ENCODE measurements at places on chromosomes 13 and 19.

DNA sequence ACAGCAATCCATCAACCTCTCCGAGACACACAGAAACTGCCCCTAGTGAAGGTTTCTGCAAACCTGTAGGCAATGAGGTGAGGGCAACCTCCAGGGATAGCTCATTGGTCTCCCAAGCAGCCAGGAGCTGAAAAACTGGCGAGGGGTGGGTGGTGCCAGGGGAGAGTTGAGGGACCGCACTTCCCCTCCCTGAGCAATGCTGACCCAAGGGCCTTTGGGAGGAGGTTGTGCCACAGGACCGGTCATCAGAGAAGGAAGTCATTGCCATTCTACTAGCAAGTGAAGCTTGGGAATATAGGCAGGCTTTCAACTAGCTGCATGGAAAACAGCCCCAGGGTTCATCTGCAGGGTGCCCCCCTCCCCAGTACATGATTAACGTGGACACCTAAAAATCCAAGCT is 23.1 kb upstream of the MED4 start:
- H3K27ac ChIP-seq = no peak overlapping the region
- H3K4me1 ChIP-seq = no peaks in the 10 kb centered on the region
- H3K4me3 ChIP-seq = no peak overlapping the region
- no peaks in the 10 kb centered on the region for H3K27me3 ChIP-seq
- H3K36me3 ChIP-seq = no peaks in the 10 kb centered on the region

DNA sequence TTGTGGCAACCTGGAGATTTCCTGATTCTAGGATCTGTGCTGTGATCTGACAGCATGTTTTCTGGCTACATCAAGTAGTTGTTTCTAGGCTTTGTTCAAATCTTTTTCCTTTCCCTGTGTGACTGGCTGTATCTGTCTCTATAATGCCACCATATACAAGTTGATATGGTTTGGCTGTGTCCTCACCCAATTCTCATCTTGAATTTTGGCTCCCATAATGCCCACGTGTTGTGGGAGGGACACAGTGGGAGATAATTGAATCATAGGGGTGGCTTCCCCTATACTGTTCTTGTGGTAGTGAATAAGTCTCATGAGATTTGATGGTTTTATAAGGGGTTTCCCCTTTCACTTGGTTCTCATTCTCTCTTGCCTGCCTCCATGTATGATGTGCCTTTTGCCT is 24.6 kb upstream of the CLDN10 start:
- no peaks in the 10 kb centered on the region for H3K27me3 ChIP-seq
- no peaks in the 10 kb centered on the region for H3K36me3 ChIP-seq
- no peak overlapping the region for H3K4me3 ChIP-seq

DNA sequence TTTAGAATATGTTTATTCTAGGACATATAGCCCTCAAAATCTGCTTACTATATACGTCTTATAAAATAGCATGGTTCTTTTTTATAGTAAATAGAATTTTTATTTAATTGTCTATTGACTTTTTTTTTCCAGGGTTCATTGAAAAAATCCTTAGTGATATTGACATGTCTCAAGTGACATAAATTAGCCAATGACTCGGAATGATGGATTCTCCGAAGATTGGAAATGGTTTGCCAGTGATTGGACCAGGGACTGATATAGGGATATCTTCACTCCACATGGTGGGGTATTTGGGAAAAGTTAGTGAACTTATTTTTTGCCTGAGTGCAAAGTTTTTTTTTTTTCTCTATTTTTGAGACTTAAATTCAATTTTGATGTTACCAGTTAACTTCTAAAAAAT is 3.2 kb downstream of the USPL1 start:
- H3K36me3 ChIP-seq = peaks cover 9% of the 10 kb centered on the region
- no peaks in the 10 kb centered on the region for H3K4me1 ChIP-seq
- H3K4me3 ChIP-seq = no peak overlapping the region
- no peak for DNase-seq

DNA sequence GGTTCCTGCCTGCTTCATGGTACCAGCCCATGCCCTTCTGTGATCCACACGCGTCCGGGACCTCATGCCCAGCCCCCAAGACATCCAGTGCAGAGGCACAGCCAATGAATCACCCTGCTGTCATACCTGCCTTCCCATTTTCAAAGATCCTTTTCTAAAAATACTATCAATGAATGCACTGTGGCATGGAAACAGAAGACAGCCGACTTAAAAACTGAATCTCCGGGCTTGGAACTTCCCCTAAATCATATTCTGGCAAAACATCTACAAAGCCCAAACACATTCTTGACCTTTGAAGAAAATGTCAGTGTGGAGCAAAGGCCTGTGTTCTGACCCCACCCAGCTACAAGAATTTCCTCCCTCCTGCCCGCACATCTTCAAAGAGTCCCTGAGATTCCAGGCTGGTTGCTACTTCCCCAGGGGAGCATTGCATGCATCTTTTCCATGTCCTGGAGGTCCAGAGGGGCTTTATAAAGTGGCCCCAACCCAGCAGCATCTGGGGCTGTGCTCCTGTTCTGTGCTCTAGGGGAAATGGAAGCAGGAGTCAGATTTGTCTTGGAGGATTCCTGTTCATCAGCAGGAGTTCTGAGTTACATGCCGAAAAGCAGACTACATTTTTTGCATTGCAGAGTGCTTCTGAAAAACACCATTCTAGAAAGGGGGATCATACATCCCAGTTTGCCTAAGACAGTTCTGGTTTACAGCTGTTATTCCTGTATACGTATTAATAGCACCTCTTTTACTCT is 135.2 kb downstream of the USP12 start:
- H3K27me3 ChIP-seq = no peaks in the 10 kb centered on the region
- H3K36me3 ChIP-seq = no peaks in the 10 kb centered on the region
- DNase-seq = no peak

GRCh38 chr13:36031490-36031889 is 99.7 kb downstream of the DCLK1 start:
- no peaks in the 10 kb centered on the region for H3K36me3 ChIP-seq
- peaks cover 4% of the 10 kb centered on the region for H3K4me1 ChIP-seq
- no peak overlapping the region for H3K27ac ChIP-seq

GRCh38 chr13:51978796-51979556 is 32.3 kb downstream of the ATP7B start:
- H3K27me3 ChIP-seq = no peaks in the 10 kb centered on the region
- no peaks in the 10 kb centered on the region for H3K4me1 ChIP-seq
- peaks cover 4% of the 10 kb centered on the region for H3K36me3 ChIP-seq
- DNase-seq = no peak
- H3K4me3 ChIP-seq = no peak overlapping the region

GRCh38 chr19:15618321-15618720 is 3.3 kb downstream of the CYP4F8 start:
- no peak overlapping the region for H3K27ac ChIP-seq
- H3K4me3 ChIP-seq = no peak overlapping the region
- H3K4me1 ChIP-seq = no peaks in the 10 kb centered on the region

GRCh38 chr19:32317086-32317485 is 28.3 kb upstream of the ZNF507 start:
- peaks cover 3% of the 10 kb centered on the region for H3K4me1 ChIP-seq
- no peaks in the 10 kb centered on the region for H3K36me3 ChIP-seq
- H3K27ac ChIP-seq = no peak overlapping the region
- no peaks in the 10 kb centered on the region for H3K27me3 ChIP-seq
- no peak for DNase-seq

DNA sequence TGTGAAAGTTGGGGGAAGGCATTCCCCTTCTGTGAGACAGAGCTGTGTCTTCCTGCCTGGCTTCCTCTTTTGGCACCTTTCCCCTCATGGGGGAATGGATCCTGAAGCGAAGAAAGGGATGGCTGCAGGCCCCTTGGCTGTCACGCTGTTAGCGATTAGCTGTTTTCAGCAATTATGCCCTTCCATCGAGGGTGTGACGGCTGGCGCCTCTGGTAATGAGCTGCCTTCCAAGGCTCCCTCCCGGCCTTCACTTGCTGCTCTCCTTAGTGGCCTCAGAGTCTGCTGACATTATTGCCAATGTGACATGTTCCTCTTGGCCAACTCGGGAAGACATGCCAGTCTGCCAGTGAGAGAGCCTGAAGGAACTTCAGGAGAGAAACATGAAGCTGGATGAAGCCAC is 162.1 kb downstream of the ZIC5 start:
- peaks cover 3% of the 10 kb centered on the region for H3K27me3 ChIP-seq
- no peaks in the 10 kb centered on the region for H3K36me3 ChIP-seq
- no peaks in the 10 kb centered on the region for H3K4me1 ChIP-seq
- DNase-seq = no peak
- H3K4me3 ChIP-seq = no peak overlapping the region

DNA sequence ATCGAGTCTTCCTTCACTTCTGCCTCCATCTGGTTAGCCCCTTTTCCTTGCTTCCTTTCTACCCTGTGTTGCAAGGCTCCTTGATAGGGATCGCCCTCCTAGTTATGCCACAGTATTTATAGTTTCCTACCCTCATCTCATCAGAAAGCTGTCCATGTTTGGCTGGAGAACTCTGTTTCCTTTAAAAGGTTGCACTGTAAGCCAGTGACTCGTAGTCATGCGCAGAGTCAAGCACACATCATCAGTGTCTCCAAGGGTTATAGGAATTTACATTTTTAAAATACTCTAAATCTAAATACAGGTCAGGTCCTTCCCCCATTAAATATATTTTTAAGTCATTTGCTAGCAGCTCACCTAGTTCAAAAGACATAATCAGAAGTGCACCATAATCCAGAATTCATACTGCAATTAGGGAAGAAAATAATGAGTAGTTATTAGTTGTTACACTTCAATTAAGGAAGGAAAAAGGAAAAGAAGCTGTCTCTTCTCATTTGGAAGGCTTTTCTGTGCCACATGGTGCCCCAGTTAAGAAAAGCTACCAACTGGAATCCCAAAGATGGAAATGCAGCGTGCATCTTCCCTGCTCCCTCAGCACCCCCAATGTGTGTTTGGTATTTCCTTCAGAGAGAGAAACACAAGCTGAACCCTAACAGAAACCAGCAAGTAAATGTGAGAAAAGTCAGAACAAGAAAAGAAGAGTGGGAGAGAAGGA is 81.0 kb downstream of the GPR12 start:
- DNase-seq = peak; percentile 8
- H3K27ac ChIP-seq = no peak overlapping the region
- peaks cover 4% of the 10 kb centered on the region for H3K4me1 ChIP-seq
- H3K4me3 ChIP-seq = no peak overlapping the region

DNA sequence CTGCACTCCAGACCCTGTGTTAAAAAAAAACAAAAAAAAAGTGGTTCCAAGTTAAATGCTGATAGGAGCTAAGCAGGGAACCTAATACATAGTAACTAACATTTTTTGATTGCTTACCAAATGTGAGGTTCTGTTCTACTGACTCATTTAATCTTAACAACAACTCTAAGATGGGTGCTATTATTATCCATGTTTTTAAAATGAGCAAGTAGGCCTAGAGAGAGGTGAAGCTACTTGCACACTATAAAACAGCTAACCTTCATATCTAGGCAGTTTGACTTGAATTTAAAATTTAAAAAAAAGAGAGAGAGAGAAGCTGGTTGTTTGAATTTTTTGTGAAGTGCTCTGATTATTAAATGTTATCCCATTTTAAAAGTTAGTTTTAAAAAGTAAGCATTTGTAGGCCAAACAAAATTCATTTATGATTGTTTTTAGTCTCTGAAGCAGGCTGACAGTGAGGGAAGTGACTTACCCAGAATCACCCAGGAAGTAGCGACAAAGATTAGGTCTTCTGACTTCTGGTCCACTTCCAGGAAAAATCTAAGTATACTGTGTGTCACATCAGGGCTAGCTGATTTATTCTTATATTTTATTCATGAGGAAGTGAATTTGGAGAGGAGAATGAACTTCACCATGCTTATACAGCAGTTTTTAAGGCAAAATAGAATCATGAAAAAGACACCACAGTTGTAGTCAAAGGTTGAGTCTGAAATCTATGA is 2.4 kb downstream of the SIGLECL1 start:
- no peaks in the 10 kb centered on the region for H3K27me3 ChIP-seq
- DNase-seq = no peak
- no peak overlapping the region for H3K27ac ChIP-seq
- H3K4me3 ChIP-seq = no peak overlapping the region

DNA sequence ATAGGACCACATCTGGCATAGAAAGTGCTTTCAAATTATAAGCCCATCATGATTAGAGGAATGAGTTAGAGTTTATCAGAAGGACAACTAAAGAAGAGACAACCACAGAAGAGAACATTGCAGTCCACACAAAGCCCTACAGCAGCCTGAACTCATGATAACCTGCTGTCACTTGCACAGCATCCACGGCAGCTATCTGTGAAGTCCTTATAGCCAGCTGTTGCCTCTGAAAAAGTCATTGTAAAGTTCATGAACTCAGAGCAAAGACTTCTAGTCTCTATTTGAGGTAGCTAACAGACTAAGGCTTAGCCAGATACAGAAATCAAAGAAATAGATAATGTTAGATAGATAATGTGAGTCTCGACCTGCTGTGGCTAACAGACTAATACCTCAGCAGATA is 450.0 kb downstream of the KLF5 start:
- DNase-seq = no peak
- no peaks in the 10 kb centered on the region for H3K4me1 ChIP-seq
- no peaks in the 10 kb centered on the region for H3K36me3 ChIP-seq

DNA sequence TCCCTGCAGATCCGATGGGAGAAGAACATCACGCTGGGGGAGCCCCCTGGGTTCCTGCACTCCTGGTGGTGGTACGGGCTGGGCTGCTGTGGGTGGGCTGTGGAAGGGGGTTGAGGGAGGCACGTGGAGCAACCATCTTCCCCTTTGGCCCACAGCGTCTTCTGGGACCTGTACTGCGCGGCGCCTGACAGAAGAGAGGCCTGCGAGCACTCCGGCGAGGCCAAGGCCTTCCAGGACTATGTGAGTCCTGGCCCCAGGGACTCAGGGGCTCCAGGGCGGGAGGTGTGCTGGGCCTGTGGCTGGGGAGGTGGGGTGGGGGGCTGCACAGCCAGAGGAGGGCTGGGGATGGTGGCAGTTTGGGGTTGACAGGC is 8.5 kb downstream of the SSBP4 start:
- no peak overlapping the region for H3K4me3 ChIP-seq
- H3K27me3 ChIP-seq = no peaks in the 10 kb centered on the region
- peaks cover 83% of the 10 kb centered on the region for H3K4me1 ChIP-seq
- no peak for DNase-seq

- peaks cover 30% of the 10 kb centered on the region for H3K4me1 ChIP-seq
- peaks cover 2% of the 10 kb centered on the region for H3K27me3 ChIP-seq
- no peak for DNase-seq
- H3K36me3 ChIP-seq = peaks cover 49% of the 10 kb centered on the region
- H3K27ac ChIP-seq = peak overlapping the region; percentile 6
Observed at GRCh38 chr19:45492627-45493470, 4.0 kb downstream of the RTN2 start.

DNA sequence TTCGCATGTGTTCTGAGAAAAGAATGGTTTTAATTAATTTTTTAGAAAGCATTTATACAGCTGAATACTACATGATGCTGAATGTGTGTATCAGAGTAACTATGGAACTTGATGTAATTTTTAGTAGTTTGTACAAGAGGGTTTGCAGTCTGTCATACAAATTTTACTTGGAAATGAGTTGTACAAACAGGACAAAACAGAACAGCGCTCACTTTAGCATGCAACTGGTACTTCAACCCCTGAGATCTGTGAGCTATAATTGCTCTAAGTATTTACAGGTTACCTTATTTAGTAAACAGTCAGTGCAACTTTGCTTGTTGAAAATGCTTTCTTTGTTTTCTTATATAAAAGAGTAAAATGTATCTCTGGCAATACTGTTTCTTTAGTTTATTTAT is 706 bp downstream of the TNFRSF19 start:
- H3K36me3 ChIP-seq = no peaks in the 10 kb centered on the region
- peaks cover 10% of the 10 kb centered on the region for H3K4me1 ChIP-seq
- peak overlapping the region; percentile 63 for H3K4me3 ChIP-seq
- peak overlapping the region; percentile 90 for H3K27ac ChIP-seq
- no peaks in the 10 kb centered on the region for H3K27me3 ChIP-seq

- H3K36me3 ChIP-seq = peaks cover 2% of the 10 kb centered on the region
- no peak for DNase-seq
- no peak overlapping the region for H3K27ac ChIP-seq
- H3K27me3 ChIP-seq = no peaks in the 10 kb centered on the region
- peaks cover 16% of the 10 kb centered on the region for H3K4me1 ChIP-seq
- H3K4me3 ChIP-seq = no peak overlapping the region
Observed at GRCh38 chr19:40661616-40662015, 28.8 kb downstream of the NUMBL start.
